ENCODE measurements at places on chromosomes 12 and 14. TPM values are rescaled to one million over a fixed set of nuclear protein-coding genes. Genes with fewer than 3 reads are reported as not detected.

DNA sequence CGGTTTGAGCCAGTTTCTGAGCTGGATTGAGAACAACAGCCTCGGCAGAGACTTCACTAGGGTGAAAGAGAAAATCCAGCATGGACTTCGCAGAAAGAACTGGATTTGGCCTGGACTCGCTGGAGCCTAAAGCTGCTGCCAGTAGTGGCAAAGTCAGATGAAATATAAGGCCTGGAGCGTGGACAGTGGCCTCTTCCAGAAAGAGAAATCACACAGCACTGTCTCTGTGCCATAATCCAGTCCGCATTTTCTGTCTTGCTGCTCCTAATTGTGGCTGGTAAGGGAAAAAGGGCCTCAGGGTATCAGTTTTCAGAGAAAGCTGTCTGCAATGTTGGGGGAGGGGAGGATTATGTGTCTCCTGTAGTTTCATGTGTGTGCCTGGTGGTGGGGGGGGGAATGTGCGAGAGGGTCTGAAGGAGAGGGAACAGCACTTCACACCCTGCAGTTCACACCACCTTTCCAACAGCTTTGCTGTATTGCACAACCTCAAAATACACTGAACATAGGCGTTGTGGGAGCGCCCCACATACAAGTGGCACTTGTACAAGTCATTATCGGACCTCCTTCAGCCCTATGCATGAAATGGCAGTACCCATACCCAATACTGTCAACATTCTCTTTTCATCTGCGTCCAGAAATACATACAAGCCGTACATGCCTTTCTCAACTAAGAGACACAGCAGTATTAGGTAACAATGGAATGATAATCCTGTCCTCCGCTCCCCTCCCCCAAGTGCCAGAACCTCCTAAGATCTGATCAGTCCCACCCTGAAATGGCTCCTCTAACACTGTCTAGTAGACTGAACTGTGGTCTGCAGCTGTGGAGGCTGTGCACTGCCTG, 107.5 kb upstream of the ATF7IP start:
- peak; percentile 96 for DNase-seq

GRCh38 chr12:65968359-65968758, 144.1 kb downstream of the HMGA2 start:
- no peak for DNase-seq

DNA sequence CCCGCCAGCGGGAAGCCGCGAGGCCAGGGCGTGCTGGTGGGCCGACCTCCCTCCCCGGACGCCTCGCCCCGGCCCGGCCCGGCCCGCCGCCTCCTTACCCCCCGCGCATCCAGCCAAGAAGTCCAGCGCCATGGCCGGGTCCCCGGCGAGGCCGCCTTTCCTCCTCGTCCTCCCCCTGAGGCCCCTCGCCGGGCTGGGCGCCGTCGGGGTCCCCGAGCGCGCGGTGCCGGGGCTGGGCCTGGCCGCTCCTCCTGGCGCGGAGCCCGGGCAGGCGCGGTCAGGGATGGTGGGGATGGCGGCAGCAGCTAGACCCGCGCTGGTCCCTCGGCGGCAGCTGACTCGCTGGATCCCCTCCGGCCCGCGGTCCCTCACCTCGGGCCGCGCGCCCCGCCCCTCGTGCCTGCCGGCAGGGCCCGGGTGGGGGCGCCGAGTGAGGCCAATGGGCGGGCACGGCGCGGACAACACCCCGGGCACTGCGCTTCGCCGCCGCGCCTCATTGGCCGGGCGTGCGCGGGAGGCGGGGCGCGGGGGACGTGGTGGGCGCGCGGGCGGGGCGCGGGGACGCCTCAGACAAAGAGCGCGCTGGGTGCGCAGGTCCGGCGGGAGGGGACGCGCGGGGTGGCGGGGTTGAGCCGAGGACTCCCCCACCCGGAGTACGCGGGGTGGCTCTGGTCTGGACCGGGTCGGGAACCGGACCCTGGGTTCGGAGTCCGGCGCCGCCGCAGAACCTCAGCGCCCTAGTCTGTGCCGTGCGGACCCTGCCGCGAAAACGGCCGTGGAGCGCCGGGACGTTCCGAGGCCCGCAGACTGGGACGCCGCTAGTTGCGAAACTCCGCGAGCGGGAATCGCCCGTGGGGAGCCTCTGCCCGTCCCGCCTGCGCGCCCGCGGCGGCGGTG, at the start of gene SLC25A29:
Gene SLC25A29, minus strand, starts transcription at position 344 of the 897 bp plus-strand sequence. Its CDS starts 212 bp downstream, at position 132.
- peak; percentile 82 for DNase-seq

DNA sequence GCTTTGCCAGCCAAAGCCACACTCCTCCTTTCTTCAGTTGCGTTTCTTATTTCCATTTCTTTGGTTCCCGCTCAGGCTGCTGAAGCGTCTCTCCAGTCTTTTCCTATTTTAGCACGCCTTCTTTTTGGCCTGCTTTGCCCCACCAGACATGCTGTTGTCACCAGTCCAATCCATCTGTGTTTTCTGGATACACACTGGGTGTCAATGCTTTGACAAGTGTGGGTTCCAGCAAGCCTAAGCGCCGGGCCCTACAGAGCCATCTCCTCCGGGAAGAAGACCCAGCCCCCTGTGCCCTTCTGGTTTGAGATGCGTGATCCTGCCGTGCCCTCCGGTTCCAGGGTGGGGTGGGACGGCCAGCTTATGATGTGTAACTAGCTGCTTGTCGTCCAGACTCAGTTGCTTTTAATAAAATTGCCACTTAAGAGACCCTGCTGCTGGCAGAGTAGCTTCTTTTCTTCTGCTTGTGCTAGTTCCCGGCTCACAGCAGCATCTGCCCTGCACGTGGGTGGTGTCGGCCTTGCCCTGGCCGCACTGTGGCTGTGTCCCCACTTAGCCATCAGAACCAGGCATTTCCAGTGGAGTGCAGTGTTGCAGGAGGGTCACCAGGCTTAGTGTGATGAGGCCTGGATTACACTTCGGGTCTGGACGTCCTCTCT, 29.7 kb downstream of the EML1 start:
- no peak for DNase-seq

DNA sequence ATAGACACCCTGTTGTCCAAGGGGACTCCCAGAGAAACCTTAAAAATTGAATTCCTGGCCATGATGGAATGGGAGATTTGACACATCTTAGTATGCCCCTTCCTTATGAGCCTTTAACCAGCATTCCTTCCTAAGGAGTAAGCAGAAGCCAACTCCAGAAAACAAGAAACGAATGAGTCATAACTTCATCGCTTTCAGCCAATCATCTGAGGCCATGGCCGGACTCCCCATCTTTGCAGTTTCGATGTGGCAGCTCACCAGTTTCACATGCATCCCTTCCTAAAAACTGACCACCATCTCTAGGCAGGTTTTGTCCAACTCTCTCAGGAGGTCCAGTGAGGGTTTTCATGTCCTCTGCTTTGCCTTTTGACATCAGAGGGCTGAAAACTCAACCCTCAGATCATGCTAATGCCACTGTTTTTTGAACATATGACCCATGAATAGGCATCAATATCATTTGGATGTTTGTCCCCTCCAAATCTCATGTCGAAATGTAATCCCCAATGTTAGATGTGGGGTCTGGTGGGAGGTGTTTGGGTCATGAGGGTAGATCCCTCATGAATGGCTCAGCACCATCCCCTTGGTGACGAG, 19.9 kb downstream of the DAAM1 start:
- DNase-seq: no peak

GRCh38 chr14:104291123-104292000, 153.0 kb downstream of the KIF26A start:
- DNase-seq: no peak

DNA sequence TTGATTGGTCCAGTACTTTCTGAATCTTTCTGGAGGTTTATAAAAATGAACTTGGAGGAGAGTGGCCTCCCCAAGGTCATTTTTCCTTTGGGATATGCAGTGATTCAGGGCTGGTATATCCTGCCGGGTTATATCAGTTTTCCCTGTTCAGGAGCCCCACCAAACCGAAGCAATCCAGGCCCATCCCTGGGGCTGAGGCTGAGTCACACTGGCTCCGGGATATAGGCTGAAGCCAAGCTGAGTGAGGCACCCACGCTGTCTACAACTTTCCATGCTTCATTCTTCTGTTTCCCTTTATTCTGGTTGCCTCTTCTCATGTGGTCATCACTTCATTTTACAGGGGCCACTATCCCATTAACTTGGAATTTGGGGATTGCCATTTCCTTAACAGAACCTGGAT, 3.4 kb downstream of the SSPN start:
- DNase-seq: no peak

DNA sequence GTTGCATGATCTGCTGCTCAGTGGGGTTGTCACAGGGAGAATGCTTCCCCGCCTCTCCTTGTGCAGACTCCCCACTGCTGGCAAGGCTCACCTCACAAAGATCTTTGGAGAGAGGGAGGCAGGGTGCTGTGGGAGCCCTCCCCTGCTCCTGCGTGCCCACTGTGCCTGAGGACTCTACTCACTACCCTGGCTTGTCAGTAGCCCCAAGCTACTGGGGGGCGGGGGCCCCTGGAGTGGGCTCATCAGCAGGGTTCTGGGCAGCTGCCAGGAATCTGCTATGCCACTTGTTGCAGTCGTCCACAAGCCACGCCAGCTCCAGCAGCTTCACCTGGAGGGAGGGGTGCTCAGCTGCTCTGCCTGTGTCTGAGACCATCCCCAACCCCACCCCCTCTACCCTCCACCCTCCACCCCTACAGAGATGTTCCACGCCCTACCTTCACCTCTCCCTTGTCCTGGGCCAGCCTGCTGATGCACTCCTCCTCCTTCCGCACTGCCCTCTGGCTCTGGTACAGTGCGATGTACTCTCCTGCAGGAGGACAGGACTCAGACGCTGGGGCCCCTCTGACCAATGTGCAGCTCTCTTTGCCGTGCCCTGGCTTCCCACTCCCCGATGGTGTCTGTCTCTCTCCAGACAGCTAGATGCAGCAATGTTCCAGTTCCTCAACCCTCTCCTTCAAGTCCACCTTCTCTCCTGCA, 14.2 kb upstream of the BLTP3B start:
- DNase-seq: no peak

- no peak for DNase-seq
Observed at GRCh38 chr12:98519257-98519907, 4.0 kb downstream of the TMPO start.

DNA sequence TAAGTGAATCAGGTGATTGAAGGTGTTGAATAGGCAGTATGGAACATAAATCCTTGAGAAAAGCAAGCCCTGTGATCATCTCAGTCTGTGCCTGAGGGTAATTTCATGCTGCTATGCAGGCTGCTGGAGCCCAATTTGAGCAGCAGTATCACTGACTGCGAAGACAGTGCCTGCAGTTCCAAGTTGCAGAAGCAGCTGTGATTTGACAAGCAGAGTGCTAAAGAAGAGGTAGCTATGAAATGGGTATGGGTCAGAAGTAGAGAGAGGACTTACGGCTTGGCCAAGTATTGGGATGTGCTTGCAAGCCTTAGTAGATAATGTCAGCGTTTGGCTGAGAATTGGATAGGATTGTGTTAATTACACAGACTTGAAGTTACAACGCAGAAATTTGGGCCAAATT, 22.5 kb downstream of the PIK3C2G start:
- DNase-seq: no peak

The SPX gene
- 22.6 TPM for polyA plus RNA-seq

The OAS2 gene
- polyA plus RNA-seq: 6.7 TPM

The NKX2-1 gene
- polyA plus RNA-seq: 0.52 TPM

Data from left renal pelvis (tissue), 4 donors.